ENCODE measurements at places on chromosomes 7 and 10.

DNA sequence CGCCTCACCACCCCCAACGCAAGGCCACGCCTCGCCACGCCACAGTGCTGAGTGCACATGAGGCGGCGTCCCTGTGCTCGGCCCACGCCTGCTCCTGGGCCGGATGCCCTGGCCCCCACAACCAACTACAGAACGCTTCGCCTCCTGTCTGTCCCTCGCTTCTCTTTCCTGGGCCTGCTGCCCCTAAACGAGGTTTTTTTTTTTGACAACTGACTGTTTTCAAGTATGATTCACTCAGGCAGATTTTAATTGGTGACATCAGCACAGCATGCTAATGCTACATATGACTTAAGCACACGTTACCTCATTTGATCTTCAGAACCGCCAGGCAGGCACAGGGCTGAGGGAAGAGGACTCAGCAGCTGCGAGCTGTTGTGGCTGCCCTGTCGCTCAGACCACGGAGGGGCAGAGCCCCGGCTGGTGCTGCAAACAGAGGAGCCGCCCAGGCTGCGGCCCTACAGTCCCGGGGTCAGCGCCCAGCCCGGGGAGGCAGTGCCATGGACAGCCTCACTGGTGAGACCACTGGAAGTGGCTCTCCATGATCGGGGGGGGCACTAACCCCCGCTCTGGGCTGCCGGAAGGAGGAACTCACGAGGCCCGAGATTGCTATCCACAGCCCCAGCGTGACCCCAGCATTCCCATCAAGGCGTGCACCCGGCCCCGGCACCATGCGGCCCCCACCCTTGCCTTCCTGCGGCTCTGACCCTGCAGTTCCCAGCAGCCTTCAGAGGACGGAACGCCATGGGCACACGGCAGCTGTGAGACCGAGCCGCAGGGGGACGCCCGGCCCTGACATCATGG is 212.8 kb downstream of the MAD1L1 start:
- peak; percentile 90 for DNase-seq

DNA sequence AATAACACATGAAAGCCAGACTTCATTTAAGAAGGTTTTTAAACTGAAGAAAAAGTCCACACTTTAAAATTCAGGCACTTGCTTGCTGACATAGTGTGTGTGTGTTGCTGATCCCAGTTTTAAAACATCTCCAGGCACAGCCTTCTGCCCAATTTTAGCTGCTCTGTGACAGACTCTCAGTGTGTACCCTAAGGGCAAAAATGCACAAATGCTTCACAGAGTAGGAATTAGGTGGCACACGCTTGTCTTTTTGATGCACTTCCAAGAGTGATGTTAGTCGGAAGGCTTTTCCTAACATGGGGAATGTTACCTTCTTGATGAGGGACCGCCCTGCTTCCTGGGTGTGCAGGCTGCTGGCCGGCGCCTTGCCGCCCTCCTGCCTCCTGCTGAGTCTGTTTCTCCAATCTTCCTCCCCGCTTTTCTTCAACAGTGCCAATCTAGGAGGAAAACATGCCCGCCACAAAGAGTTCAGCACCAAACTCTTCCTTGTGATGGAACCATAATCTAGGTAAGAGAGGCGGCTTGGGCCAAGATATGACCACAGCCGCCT is 122.3 kb downstream of the SVIL start:
- no peak for DNase-seq

DNA sequence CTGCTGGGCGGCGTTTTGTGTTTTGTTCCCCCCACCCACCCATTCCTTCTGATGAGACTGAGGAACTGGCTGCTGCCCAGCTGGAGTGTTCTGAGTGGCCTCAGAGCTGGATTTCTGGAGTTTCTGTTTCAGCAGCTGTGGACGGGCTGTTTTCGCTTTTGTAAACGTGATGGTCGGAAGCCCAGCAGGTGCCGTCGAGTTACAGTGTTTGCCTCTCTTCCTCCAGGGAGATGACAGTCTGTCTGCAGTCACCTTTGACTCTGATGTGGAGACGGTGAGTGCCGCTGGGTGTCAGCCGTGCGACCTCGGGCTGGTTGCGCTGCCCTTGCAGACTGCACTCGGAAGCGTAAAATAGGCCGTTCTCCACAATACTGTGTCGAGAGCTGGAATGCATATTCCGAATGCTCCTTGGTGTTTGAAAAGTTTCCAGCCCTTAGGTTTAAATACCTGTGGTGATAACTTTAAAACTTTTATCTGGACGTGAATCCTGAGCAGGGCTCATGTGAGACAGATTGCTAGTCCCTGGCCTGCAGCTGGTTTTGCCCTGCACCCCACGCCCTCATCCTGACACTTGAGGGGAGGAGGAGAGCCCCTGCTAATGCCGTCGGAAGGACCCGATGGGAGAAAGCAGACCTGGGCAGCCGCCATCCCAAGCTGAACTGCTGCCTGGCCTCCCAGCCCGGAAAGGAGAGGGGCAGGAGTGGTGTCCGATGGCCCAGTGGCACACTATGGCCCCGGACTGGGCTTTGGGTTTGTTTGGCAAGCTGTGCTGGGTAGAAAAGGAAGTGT is 8.3 kb downstream of the IQCE start:
- DNase-seq: no peak

GRCh38 chr7:132500727-132501440 is 75.4 kb downstream of the PLXNA4 start:
- DNase-seq: no peak

DNA sequence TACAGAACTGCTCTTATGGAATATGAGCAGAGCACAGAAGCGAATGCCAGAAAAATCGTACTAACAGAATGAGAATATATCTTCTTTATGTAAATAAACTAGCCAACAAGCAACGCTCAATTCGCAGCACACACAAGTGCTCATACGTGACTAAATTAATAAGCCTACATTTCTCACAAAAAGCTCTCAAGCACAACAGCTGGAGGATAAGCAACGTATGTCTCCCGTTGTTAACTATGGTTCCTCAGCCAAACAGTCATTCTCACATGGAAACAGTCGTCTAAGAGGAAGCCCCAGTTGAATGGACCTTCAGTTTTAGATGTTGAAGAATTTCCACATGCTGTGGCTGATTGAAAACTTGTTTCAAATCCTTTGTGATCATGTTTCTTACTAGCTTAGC is 110.4 kb downstream of the PKD1L1 start:
- DNase-seq: no peak

DNA sequence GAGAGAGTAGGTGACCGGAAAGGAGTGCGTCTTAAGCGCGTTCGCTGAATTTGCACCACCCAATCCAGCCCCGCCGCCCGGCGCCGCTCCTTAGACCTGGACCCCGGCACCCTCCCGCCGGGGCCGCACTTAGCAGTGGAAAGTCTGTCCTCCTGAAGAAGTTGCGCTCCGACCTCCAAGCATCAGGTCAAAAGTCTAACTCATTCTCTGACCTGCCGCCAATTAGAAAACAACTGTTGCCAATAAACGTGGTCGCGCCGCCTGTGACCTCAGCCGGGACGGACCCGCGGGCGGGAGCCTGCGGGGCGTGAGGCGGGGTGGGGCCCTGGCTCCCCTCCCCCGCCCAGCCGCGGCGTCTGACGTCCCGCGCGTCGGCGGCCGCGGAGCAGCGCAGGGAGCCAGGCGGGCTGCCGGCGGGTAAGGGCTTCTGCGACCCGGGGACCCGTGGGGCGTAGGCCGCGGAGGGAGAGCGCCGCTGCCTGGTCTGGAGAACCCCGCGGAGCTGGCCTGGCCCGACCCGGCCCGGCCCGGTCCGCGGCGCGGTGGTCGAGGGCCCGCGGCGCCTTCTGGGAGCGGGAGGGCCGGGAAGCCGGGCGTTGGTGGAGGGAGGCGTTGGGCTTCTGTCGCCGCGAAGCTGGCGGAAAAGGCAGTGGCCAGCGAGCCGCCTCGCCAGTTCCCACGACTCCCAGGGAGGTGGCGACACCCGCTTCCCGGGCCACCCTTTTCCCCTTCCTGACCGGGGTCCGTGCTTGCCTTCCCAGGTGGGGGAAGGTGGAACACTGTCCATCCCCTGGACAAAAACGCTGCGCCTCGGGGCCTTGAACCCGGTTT is at the start of gene BCAP29:
Gene BCAP29, plus strand, starts transcription at position 362 of the 831 bp plus-strand sequence. CDS start 527 bp downstream, outside the sequence.
- peak; percentile 81 for DNase-seq

- peak; percentile 49 for DNase-seq
Measured at GRCh38 chr7:138962561-138963270, 18.5 kb downstream of the KIAA1549 start.

- peak; percentile 74 for DNase-seq
Measured at GRCh38 chr7:33905389-33906032, at the start of gene BMPER. Gene BMPER, plus strand, starts transcription at chr7:33905539. Its CDS starts 75 bp downstream, at chr7:33905614.

- no peak for DNase-seq
Measured at GRCh38 chr10:129715805-129716204, 248.3 kb downstream of the EBF3 start.

- DNase-seq: no peak
Measured at GRCh38 chr7:44937426-44937825, 41.4 kb downstream of the MYO1G start.

GRCh38 chr7:23315366-23315765 is 16.2 kb downstream of the MALSU1 start:
- no peak for DNase-seq

DNA sequence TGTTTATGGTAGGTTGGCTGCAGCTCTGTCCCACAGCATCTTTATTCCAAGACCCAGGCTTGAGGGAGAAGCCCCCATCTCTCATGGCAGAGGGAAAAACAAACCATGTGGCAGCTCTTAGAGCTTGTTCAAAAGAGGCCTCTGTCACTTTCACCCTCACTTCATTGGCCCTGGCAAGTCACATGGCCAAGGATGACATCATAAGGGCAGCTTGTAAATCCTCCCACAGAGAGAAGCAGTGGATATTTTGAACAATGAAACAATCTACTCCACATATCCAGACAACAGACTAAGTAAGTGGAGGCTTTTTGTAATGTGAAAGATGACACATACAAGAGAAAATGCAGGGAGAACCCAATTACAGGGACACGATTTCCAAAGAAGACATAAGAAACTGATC is 108.1 kb downstream of the GRID1 start:
- no peak for DNase-seq

- no peak for DNase-seq
Measured at GRCh38 chr7:33724201-33724600, 181.1 kb upstream of the BMPER start.

DNA sequence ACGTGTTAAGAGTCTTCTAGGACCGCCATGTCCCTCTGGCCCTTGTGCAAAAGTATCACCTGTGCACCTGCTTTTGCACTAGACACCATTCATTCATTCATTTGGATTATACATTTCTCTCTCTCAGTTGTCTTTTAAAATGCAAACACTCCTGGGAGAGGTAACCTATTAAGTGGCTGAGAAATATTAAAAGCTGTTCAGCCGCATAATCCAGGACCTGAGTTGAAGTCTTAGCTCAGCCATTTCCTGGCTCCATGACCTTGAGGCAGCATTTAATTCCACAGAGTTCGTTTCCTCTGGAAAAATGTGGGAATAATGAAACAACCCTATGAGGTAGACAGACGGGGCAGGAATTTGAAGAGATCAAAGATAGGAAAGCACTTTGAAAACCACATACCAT is 251.6 kb downstream of the RPS24 start:
- DNase-seq: no peak

DNA sequence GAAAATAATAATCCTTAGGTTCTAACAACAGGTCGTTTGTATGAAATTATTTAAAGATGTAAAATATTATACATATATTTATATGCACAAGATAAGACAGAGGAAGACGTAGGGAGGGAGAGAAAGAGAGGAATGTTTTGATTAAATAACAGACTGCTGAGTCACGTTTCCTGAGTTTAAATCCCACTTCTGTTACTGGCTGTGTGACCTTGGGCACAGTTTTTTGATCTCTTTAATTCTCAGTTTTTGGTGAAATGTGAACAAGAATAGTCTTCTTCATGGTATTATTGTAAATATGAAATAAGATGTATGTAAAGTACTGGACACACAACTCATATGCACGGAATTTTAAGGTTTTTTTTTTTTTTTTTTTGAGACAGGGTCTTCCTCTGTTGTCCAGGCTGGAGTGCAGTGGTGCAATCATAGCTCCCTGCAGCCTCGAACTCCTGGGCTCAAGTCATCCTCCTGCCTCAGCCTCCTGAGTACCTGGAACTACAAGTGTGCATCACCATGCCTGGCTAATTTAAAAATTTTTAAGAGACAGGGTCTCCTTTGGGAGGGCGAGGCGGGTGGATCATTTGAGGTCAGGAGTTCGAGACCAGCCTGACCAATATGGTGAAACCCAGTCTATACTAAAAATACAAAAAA is 42.6 kb downstream of the BAMBI start:
- peak; percentile 24 for DNase-seq

DNA sequence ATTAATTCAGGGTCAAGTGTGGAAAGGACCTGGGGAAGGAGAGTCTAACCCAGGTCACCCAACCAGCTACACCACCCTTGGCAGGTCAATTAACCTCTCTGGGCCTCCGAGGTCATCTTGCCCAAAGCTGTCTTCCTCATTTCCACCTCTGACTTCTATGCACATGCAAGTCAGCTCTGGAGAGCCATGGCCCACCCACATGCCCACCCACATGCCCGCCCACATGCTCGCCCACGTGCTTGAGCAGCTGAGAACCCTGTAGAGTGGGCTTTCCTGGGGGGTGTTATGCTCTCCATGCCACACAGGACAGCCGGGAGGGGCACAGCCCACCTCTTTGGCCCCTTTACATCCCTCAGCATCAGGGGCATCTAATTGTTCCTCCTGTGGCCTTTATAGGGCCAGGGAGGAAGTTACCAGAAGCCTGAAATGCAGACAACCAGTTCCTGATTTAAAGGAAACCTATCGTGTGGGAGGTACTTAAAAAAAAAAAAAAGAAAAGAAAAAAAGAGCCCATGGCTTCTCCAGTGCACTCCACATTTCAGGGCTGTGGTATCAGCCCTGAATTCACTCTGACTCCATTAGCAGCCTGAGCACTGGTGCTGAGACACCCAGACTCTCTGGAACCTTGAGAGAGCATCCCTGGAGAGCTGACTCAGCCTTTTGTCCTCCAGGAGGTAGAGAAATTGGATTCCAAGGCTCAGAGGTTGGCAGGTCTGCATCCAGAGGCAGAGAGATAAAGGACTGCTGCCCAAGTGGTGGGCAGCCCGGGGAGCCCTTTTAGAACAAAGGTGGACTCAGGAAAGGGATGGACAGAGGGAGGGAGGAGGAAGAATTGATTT is 176.2 kb upstream of the ZMIZ1 start:
- DNase-seq: no peak

- no peak for DNase-seq
Measured at GRCh38 chr10:64535131-64535867, 1014.1 kb downstream of the REEP3 start.

- DNase-seq: no peak
Measured at GRCh38 chr10:109374215-109374614, 549.1 kb downstream of the XPNPEP1 start.

GRCh38 chr7:21076574-21076973 is 289.9 kb upstream of the SP8 start:
- no peak for DNase-seq

All from common myeloid progenitor, CD34-positive (primary cell).